ENCODE measurements at places on chromosomes 16 and 17.
A peak's percentile ranks its signal among the peaks of the same experiment; 100 is the strongest.

DNA sequence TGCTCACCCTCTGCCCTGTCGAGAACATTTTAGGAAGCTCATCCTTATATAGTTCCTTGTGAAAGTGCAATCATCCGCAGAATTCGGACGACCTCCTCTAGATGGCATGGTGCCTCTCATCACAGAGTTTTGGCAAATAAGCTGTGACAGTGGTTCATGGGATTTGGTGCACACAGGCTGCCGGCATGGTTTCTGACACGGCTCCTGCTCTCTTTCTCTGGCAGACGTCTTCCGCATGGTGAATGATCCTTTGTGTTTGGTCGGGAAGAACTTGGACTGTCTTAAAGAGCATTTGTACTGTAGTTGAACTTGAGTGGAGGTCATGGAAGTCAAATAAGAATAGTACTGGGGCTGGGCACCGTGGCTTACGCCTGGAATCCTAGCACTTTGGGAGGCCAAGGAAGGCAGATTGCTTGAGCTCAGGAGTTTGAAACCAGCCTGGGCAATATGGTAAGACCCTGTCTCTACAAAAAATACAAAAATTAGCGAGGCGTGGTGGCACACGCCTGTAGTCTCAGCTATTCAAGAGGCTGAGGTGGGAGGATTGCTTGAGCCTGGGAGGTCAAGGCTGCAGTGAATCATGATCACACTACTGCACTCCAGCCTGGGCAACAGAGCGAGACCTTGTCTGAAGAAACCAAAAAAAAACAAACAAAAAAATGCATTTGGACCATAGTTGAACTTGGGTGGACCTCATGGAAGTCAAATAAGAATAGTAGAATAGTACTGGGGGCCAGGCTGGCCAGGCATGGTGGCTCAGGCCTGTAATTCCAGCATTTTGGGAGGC lies 34.7 kb upstream of the NAT9 start:
- DNase-seq, result no peak

- DNase-seq, result peak; percentile 89
Observed at GRCh38 chr16:17331071-17331607, 139.6 kb downstream of the XYLT1 start.

DNA sequence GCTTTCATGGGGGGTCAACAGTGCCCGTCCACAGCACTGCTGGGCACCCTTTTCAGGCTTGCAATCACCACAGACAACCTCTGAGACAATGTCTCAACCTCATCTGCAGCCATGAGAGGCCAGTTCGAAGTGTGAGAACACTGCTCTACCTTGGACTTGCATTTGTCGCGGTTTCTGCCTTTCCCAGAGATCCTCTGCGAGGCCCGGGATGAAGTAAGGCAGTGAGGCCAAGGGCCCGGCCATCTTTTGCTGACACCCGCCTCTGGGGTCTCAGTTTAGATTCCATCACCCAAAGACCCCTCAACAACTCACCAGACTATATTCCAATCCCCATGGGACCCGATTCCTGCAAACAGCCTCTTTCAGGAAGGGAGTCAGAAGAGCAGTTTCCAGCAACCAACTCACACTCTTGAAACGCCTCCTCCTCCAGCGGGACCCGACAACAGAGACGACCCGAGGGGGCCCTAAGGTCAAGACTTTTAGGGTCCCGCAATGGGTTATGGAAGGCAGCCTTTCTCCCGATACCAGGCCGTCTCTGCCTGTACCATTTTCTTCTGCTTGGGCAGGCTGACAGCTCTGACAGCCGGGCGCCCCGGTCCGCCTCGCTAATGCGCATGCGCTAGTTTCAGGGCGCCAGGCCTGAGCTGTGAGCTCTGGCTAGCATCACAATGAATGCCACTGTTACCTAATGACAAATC lies 576.0 kb downstream of the KCNJ18 start:
- no peak for DNase-seq

DNA sequence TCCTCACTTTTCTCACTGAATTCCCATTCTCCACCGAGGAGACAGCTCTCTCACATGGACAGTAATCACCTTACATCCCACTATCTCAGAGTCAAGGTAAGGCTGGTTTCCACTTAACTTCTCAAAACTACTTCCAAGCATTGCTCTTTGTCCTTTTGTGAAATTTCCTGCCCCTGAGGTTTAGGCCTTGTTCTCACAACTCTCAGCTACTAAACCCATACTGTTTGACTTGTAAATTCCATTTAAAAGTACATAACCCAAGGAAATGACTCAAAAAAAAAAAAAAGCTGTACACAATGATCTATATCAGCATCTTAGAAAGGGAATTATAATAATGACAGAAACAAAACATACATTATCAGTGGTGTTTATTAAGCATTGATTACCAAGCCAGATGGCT lies 8.8 kb downstream of the CDC27 start:
- no peak for DNase-seq

DNA sequence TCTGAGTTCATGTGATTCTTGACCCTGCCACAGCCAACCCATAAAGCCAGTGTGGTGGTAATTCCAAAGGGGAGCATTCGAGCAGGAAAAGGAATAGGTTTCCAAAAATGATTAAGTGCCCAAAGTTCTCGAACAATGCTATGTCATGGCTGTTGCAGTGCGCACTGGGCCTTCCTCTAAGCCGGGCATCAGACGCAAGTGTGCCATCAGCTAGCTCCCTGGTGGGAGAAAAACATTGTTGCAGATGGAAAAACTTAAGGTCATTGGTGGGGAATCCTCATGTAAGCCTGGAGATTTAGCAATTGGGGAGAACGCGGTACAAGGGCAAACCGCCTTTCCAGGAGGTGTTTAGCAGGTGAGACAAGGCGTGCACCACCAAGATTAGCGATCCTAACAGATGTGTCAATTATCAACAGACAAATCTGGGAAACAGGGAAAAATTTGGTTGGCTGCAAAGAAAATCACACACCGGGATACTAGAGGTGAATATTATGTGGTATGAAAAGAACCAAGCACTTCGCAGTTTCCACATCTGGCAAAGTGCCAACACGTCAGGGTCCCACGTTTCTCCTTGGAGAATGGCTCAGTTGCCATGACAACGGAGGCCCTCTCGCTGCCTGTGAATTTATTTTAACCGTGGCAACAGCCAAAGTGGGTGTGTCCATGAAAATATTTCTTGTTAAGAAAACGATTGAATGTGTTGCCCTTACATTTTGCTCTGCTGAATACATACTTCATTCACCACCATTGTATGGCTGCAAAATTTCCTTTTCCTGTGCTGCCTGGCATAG lies 118.5 kb upstream of the CACNG5 start:
- DNase-seq, result peak; percentile 21

- no peak for DNase-seq
Observed at GRCh38 chr17:8836821-8837562, 30.5 kb downstream of the PIK3R6 start.

- no peak for DNase-seq
Observed at GRCh38 chr17:50248255-50248654, 26.0 kb upstream of the TMEM92 start.

GRCh38 chr16:30699615-30700099 lies 686 bp downstream of the SRCAP start:
- DNase-seq, result no peak

DNA sequence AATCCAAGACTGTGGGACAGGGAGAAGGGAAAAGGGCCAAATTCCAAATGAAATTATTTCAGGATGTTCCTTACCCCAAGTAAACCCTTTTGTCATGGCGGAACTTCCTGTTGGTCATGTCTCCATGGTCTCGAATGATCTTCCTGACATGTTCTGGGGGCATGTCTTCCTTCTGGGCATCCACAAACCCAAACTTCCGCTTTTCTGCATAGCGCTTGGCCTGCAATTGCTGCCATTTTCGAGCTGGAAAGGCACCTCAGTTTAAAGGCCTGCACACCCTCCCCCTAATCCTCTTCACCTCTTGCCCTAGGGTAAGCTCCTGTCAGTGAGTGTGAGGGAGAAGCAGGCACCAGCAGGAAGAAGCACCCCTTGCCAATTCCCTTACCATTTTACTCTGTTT lies 1.2 kb downstream of the PRPF8 start:
- no peak for DNase-seq

DNA sequence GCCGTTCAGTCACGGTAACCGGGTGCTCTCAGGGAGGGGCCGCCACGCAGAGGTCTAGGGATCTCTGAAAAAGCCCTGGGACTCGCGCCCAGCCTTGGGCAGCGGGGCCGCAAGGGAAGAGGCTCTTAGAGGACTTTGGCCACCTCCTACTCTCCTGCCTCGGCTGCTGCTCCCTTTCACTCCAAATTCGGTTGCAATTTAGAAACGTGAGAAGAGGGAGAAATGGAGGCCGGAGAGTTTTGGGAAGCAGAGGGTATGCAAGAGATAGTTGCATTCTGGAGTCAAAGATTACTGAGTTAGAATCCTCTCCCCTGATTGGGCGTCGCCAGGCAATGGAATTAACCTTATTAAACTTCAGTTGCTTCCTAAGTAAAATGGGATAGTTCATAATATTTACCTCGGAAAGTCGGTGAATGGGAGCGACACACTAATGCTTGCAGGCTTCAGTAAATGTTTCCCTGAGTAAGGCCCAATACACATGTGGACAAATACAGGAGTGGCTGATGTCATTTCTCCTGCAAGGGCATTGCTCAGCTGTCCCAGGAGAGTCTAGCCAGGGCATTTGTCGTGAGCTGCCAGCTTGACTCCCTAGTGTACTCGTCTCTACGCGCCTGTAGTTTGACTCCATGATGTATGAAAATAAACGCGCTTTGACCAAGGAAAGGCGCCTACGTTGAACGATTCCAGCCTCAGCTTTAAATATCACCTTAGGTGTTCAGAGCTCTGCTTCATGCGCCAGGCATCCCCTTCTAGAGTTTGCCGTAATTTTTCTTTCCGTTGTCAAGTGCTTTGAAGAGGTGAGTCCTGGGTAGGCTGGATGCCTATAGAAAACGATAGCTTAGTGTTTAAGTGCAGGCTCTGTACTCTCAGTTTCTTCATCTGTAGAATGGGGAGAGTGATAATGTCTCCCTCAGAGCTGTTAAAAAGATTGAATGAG lies 667 bp downstream of the OGFOD1 start:
- DNase-seq, result peak; percentile 46

DNA sequence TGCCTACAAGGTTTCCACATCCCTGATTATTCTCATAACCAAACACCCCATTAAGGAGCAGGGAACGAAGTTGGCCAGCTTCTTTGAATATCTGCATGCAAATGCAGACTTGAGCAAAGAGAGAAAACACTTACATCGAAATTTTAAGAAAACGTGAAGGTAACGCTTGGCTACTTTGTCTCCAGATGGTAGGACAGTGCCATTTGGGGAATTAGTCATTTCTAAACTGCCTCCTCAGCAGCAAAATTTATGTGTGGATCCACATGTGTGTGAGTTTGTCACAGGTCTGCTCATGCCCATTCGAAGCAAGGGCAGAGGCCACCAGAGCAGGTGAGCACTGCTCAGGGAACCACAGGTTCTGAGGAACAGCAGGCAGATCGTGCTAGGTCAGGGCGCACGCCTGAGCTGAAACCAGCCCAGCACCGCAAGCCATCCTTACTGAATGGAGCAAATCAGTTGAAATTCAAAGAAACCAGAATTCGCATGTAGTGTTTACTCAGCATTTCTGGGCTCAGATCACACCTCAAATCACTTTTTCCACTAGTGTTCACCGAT lies 80.1 kb downstream of the SOCS1 start:
- no peak for DNase-seq

DNA sequence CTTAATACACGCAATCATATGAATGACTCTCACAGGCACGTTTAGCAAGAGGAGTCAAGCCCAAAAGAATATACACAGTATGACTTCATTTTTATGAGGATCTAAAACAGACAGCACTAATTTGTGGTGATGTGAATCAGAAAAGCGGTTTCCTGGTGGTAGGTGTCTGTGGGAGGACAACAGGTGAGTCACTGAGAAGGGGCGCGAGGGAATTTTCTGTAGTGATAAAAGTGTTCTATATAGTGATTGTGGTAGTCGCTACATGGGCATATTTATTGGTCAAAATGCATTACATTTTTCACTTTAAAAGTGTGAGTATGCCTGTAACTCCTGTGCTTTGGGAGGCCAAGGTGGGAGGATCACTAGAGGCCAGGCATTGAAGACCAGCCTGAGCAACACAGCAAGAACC lies 7.6 kb upstream of the TNRC6A start:
- DNase-seq, result peak; percentile 45

DNA sequence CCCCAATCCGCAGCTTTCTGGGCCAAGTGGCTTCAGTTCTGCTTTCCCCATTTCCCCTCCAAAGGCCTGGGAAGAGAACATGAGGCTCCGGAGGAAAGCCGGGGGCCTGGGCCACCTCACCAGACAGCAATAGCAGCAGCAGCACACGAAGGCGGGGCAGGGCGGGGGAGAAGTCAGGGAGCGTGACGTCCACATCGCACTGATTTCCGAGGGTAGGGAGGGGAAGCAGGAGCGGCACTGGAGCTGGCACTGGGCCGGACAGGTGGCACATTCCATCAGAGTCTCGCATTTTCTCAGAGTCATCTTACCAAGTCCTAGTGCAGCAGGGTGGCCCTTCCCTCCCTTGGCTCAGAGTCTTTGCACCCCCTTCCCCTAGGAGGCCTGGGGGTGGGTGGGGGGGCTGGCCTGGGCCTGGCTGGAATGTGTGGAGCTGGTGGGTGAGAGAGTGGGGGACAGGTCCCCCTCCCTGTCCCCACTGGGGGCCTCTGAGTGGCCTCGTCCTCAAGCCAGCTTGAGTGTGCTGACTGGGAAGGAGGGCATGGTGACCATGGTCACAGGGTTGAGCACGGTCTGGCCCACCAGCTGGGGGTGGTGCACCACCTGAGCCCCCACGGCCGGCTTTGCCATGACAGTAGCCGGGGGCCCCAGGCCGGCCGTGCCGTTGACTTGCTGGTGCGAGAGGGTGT lies 14.3 kb downstream of the MNT start:
- no peak for DNase-seq

DNA sequence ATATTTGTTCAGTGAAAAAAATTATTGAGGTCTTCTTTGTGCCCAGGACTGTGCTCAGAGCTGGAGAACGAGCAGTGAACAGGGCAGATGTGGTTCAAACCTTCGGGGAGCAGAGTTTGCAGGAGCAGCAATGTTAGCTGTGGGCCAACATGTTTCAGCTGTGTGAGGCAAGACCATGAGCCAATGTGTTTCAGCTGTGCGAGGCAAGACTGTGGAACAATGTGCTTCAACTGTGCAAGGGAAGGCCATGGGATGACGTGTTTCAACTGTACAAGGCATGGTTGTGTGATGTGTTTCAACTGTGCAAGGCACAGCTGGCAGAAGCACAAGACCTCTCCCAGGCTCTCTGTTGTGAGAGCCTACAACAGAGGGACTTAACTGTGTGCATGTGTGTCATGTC lies 35.2 kb upstream of the SDK2 start:
- no peak for DNase-seq

DNA sequence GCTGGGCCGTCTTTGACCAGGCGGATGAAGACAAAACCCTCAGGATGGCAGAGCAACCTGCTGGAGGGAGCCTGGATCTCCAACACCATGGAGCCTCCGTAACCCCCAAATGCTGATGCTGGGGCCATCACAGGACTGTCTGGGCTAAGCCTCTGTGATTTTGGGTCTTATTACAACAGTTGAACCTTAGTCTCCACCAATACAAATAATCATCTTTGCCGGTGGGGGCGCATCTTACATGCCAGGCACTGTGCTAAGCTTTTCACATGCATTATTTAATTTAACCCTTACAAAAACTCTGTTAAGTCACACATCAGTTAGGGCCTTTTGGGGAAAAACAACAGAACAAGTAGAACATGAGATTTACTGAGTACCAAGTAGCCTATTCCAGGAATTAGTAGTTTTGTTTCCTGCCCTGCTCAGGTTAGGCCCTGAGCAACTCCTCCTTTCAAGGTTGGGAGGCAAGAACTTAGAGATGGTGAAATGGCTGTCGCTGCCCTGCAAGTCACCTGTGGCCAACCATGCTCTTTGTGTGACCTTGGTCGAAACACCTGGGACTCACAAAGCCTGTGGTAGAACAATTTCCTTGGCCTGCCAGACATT lies 8.9 kb upstream of the ITGAM start:
- no peak for DNase-seq

GRCh38 chr17:7261379-7262191 lies 693 bp downstream of the CLDN7 start:
- no peak for DNase-seq
